ENCODE measurements at places on chromosomes 7 and 10.

- DNase-seq, result no peak
These were observed 80.4 kb downstream of the UPF2 start for GRCh38 chr10:11962176-11962575.

GRCh38 chr10:18949391-18949790 lies 99.2 kb upstream of the MALRD1 start:
- DNase-seq, result no peak

DNA sequence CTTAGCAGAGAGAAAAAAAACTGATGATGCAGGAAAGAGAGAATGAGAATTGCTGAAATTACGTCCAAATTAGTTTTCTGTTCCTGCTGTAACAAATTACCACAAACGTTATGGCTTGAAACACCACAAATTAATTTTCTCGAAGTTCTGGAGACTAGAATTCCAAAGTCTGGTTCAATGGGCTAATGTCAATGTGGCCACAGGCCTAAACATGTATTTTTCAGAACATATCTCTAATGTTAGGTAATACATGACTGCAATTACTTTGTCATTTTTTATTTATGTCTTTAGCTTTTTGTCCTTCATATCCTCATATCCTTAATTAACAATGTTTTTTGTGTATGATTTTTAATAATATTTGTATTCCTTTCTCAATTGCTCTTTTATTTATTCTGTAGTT lies 3.0 kb upstream of the AKR1C3 start:
- no peak for DNase-seq

- no peak for DNase-seq
These were observed 165.2 kb upstream of the PITRM1 start for GRCh38 chr10:3337741-3338140.

GRCh38 chr10:60043561-60044241 lies 137.3 kb upstream of the CCDC6 start:
- no peak for DNase-seq

DNA sequence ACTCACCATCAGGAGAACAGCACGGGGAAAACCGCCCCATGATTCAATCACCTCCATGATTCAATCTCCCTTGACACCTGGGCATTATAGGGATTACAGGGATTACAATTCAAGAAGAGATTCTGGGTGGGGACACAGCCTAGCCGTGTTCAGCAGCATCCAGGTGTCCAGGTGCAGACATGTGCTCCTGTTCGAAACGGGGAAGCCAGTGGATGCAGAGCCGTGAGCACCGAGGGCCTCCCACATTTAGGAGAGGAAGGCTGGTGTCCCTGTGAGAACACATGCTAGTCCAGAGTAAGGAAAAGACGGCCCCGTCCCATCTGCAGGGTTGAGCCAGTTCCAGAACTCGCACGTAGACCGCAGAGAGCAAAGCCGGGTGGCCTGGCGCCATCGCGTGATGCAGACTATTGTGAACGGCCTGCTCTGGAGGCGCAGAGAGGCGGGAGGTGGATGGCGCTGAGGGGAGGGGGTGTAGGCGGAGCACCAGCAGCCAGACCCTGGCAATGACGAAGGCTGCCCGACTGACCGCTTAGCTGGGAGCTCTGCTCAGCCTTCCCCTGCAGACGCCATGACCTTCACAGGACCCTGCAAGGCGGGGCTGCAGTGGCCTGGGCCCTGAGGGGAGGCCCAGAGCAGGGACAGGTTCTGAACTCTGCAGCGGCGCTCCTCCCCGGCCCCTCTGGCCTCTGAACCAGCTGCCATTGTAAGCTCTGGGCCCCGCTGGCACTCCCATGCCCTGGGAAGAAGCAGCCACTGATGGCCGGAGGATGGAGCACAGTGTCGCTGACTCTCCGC lies 141.6 kb upstream of the TCERG1L start:
- DNase-seq, result no peak

DNA sequence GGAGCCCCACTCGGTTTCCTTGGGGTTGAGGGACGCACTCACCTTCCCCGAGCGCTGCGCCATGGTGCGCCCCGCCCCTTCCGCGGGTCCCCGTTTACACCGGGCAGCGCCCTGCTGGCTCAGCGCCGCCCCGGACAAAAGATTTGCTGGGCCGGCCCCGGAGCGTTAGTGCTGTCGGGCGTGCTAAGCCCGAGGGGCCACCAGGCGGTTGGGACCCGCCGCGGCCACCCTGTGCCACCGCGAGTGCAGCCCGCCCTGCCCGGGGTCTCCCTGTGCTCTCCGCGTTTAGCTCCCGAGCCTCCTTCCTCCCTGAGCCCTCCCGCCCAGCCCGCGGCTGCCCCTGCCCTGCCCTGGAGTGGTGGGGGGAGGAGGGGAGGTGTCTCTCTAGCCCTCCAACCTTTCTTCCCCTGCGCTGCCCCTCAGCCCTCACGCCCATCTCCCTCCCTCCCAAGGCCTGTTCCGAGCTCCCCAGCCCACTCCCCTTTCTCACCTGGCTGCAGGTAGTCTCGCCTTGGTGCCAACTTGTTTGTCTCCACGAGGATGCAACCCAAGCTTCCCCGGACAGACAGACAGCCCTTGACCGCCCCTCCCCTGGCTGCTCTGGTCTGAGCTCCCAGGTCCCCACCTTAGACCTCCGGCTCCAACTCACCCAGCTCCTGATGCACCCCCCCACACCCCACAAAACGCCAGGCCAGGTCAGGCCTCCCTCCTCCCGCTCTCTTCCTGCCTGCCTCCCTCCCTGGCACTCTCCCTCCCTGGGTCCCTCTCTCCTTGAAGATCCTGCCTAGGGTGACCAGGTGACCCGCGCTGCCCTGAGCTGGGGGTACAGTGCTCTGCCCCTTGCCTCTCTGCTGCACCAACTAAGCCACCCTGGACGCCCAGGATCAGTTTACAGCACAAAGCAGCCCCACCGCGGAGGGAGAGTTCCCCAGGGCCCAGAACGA lies at the start of gene CRYGN:
Gene CRYGN, minus strand, starts transcription at position 287 of the 944 bp plus-strand sequence. Its CDS starts 224 bp downstream, at position 63.
- no peak for DNase-seq

- no peak for DNase-seq
These were observed 351.8 kb upstream of the FZD8 start for GRCh38 chr10:35993591-35994515.

DNA sequence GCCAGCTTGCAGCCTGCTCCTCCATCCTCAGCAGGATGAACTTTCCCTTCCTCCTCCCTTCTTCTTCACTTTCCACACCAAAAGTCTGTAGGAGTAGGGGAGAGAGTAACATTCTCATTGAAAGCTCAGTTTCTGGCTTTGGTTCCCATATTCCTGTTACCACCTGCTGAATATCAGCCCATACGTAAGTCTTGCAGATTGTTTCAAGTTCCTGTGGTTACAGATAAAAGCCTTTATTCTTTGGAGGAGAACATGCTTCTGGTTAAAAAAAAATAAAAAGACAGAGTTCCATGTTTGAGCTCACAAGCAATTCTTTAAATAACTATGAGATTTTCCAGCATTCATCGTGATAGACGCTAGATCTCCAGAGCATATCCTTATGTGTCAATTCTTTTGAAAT lies 637.3 kb downstream of the SUGCT start:
- no peak for DNase-seq
